Gastroesophageal sphincter (tissue), 4 donors: ENCODE measurements at places on chromosomes 5 and 9. TPM values are rescaled to one million over a fixed set of nuclear protein-coding genes. Genes with fewer than 3 reads are reported as not detected.

Gene TMEM252
- total RNA-seq, result not detected

DNA sequence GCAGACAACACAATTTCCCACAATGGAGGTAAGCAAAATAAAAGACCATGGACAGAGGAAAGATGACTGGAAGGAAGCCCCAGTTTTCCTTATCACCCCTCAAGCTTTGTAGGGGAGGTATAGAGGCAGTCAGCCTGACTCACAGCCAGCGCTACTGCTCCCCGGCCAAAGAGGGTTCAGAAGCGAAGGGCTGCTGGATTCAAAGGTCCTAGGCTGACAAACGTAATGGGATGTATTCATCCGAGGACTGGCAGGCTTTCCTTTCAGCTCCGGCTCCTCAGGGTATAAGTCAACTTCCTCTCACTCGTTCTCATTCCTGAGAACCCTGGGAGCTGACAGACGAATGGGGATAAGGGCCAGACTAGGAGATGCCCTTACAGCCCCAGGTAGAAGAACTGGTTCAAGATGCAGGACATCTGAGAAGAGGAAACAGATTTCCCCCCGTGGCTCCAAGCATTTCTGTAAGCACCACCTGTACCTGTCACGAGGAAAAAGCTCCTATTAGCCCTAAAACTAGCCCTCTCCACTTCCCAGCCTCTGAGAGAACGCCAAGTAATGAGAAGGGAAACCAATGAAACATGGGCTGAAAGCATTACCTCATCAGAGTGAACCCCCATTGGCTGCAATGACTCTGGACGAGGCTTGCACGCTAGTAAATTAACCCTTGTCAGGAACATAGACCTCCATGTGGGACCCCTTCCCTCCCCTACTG lies 22.1 kb upstream of the FAM13B start:
- no peak for ATAC-seq

DNA sequence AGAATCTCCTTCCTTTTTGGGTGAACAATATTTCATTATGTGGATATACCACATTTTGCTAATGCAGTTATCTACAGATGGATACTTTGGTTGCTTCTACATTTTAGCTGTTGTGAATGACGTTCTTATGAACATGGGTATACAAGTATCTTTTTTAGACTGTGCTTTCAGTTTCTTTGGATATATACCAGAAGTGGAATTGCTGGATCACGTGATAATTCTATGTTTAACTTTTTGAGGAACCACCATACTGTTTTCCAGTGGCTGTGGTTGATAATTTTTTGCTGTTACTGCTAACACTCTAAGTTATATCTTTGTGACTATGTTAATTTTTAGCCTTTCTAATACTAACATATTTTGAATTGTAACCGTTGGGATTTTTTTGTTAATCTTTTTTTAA lies 12.5 kb downstream of the WDR70 start:
- no peak for ATAC-seq

Gene ADRA1B
- 2.6 TPM for total RNA-seq

Gene PCDHA12
- 4.7 TPM for total RNA-seq

- no peak for ATAC-seq
These were observed 281.6 kb downstream of the PBX3 start for GRCh38 chr9:126028746-126029145.

Gene SMC2
- 6.7 TPM for total RNA-seq

Gene FOXD4L3
- total RNA-seq, result not detected

DNA sequence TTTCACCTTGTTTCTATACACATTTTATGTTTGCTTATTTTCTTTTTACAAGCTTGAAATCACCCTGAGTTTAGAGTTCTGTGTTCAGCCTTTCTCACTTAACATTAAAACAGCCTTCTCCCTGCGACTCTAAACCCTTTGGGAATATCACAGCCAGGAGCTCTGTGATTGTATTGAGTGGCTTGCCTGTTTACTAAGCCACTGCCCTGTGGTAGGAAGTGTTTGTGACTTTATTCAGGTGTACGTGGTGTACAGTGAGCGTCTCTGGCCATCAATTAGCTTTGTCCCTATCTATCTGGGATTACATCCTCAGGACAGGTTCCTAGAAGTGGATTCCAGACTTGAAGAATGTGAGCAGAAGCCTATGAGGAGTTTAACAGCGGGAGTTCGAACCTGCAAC lies 11.0 kb upstream of the NEURL1B start:
- no peak for ATAC-seq

DNA sequence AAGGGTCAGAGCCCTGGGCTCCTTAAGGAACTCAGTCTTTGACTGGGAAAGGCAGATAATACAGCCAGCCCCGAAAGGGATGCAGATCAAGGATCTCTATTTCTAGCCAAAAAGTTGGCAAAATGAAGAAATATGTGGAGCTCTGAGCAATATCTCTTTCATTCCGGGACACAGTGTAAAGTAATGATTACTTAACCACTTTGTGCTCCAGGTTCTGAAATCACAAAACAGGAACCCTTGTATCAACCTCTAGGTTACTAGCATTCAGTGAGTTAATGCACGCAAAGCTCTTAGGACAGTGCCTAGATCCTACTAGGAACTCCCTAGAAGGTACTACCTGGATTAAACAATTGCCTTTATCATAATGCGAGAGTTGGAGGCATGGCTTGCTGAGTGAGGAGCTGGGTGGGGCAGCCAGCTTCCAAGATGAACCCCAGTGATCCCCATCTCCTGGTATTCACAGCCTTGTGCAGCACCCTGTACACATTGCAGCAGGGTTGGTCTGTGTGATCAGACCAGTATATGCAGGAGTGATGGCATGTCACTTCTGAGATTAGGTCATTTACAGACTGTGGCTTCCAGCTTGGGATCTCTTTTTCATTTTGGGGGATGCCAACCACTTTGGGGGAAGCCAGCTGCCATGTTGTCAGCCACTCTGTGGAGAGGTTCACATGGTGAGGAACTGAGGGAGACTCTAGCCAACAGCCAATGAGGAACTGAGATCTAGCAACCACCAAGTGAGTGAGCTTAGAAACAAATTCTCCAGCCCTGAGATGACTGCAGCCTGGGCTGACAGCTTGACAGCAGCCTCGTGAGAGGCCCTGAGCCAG lies 103.1 kb upstream of the SLC44A1 start:
- no peak for ATAC-seq

DNA sequence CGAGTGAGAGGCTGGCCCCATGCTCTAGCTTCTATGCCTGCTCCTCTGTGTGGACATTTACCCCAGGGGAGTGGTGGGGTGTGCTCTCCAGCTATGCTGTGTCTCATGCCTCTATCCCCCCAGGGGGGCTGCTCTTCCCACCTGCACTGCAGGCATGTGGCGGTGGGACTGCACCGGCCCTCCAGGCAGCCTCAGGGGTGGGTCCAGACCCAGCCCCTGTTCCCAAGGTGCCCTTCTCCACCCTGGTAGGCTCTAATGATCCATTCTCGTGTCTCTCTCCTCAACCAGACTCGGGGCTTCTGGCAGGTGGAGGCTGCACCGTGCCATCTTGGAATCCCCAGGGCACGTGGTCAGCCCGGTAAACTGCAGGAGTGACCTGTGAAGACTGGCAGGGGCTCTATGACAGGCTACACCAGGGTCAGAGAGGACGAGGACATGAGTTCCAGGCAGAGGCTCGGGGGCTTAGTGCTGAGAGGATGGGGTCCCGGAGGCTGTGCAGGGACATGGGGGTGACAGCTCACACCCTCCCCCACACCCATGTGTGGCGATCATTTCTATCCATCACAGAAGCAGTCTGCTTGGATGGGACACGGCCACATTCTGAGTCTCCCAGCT lies 22.7 kb upstream of the COL5A1 start:
- no peak for ATAC-seq

- ATAC-seq, result no peak
These were observed 15.7 kb downstream of the TTC23L start for GRCh38 chr5:34854459-34855174.

Gene ASPN
- total RNA-seq, result 36.3 TPM

GRCh38 chr5:147310059-147310704 lies 75.4 kb downstream of the STK32A start:
- peak; percentile 82 for ATAC-seq

GRCh38 chr5:123097871-123098735 lies 9.1 kb downstream of the PRDM6 start:
- no peak for ATAC-seq

DNA sequence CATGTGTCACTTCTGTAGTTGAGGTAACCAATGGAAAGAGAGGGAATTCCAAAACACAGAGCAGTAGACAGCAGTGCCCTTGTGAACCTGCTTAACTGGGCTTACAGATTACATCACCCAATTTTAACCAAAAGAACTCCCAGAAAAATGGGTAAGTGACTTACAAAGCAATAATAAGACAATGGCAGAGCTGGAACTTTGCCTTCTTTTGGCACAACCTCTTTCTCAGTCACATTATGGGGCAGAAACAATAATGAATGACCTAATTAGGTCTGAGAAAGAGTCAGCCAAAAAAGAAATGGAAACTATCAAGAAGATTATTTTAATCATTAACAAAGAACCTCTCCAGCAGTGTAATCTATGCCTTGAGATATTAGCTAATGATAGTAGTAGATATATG lies 146.5 kb downstream of the SPATA31D1 start:
- ATAC-seq, result no peak

GRCh38 chr5:164357395-164358033 lies 852.1 kb downstream of the MAT2B start:
- ATAC-seq, result no peak

DNA sequence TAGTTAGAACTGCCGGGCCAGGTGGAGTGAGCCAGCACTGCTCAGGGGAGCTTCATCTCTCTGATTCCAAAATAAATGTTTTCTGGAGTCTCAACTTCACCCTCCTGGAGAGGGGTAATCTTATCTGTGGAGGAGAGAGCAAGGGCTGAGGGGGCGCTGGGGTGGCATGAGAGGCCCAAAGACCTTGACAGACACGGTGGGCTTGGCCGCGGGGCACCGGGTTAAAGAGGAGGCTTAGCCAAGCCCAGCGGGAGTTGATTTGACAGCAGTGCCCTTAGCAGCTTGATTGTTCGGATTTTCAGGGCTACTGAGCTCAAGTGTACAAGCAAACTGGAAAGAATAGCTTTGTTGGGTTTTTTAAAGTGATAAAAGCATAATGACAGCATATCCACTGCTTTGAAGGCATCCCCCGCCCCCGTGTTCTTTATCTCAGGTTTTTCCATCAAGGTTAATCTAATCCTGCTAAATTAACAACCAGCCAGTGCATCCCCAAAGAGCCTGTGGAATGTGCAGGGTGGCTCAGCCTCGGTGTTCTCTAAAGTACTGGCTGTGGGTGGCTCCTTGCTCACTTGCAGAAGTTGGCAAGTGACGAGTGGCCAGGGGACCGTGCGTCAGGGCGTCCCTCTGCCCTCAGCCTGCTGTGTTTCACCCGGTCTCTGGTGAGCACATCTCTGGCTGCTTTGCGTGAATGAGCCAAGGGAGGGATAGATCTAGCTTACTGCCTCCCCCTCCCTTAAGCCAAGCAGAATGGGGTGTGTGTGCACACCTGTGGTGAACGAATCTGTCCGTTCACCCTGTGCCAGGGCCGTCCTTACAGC lies 5.5 kb downstream of the QRFP start:
- ATAC-seq, result no peak

Gene SVEP1
- total RNA-seq, result 70.4 TPM

GRCh38 chr5:159807586-159807985 lies 108.7 kb upstream of the ADRA1B start:
- no peak for ATAC-seq

Gene C7
- total RNA-seq, result 929 TPM

DNA sequence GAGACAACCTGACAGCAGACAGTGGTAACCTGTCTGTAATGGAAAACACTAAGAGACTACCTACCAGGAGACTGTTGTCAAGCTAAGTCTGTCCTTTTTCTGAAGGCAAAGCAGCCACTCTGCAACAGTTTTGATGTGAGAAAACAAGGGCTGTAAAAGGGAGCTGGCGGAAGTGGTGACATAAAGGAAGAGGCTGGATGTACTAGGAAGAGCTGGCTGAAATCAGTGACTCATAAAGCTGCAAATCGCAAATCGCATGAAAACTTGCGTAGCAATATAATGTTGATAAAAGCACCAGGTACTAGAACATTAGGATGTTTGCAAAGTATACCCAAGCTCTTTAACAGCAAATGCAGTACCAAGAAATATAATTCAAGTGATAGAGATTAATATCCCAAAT lies 1.4 kb downstream of the NSUN2 start:
- no peak for ATAC-seq

DNA sequence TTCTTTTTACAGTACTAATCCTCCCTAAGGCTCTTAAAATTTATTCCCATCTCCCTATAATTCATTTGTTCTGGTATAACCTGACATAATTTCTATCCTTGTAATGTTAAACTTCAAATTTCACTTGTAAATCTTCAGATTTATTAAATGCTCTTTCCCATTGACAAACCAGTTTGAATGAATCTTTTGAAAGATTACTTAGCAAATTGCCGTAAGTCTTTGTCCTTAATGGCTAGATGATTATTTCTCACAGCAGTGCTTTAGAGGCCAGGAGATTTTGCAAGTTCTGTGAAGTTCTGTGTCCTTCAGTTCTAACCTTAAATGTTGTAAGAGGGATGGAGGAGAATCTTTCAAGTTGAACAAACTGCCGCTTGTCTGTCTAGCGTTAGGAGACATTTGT lies 4.2 kb downstream of the SLC44A1 start:
- ATAC-seq, result no peak

GRCh38 chr5:15791859-15792258 lies 291.9 kb downstream of the FBXL7 start:
- ATAC-seq, result no peak

GRCh38 chr5:141634720-141635119 lies 1.9 kb downstream of the HDAC3 start:
- ATAC-seq, result no peak

Gene LRRC19
- total RNA-seq, result not detected

DNA sequence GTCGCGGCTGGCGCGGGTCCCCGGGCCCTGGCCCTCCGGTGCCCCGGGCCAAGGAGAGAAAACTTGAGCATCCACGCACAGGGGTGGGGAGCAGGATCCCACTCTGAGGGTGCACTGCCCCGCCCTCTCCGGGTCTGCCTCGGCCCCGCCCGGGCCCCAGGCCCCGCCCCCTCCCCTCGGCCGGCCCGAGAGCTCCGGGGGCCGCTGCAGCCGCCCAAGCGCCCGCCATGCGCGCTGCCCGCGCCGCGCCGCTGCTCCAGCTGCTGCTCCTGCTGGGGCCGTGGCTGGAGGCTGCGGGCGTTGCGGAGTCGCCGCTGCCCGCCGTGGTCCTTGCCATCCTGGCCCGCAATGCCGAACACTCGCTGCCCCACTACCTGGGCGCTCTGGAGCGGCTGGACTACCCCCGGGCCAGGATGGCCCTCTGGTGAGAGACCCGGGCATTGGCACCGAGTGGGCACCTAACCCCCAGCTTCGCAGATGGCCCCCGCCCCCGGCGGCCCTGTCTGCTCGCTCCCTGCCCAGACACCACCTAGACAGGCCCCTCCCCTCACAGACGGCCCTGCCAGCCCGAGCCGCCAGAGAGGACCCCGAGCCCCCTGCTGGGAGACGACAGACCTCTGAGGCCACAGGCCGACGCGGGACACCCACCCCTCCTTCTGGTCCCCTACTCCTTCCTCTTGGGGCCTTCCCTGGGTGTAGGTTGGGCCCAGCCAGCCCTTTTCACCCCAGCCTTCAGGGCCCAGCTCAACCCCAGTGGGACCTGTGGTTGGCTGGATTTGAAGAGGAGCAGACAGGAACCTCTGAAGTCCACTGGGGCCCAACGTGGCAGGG lies at the start of gene CERCAM:
TSS of gene CERCAM (plus strand) at position 207 of the 831 bp plus-strand sequence. CDS start at position 228, 21 bp downstream.
- peak; percentile 92 for ATAC-seq

GRCh38 chr5:175254155-175254554 lies 189.8 kb downstream of the DRD1 start:
- no peak for ATAC-seq

- ATAC-seq, result no peak
These were observed 25.3 kb downstream of the OSMR start for GRCh38 chr5:38871058-38871605.
